ENCODE measurements at places on chromosomes 11 and 22.

- no peak for DNase-seq
Measured at GRCh38 chr11:12362857-12363256, 14.5 kb upstream of the PARVA start.

DNA sequence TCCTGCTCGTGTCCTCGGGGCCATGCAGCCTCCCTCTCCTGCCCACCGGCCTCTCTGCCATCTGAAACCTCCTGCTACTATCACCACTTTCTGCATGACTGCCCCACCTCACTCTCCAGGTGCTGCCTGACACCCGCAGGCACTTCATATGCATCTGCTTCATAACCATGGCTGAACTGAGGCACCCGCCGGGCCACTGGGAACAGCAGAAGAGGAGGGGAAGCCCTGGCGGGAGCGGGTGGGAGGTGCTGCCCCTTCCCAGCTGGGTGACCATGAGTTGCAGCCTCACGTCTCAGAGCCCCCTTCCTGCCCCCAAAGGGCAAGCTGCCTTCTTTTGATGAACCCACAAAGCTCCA, 21.7 kb upstream of the PICK1 start:
- no peak for DNase-seq

- DNase-seq: no peak
Measured at GRCh38 chr11:77883775-77884174, 62.8 kb downstream of the AAMDC start.

GRCh38 chr11:92314499-92314898, 89.9 kb downstream of the FAT3 start:
- DNase-seq: no peak

- peak; percentile 11 for DNase-seq
Measured at GRCh38 chr11:128055576-128056217, 531.7 kb downstream of the ETS1 start.

GRCh38 chr11:36361901-36362391, 65.9 kb downstream of the PRR5L start:
- DNase-seq: peak; percentile 45

DNA sequence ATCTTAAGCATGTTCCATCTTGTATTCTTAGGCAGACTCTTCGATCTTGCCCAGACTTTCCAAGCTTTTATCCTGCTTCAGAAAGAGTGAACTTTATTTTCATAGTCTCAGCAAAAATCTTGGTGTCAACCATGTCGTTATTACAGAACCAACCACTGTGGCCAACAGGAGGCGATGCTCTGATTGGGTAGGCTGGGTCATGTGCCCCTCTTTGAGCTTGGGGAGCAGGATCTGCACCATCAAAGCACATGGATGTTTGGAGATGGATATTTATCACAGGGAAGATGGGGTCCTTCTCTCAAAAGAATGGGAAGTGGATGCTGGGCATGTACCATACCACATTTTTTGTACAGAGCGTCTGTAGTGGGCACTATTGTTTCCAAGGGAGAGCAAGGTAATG, 197.4 kb downstream of the MYO18B start:
- DNase-seq: no peak

DNA sequence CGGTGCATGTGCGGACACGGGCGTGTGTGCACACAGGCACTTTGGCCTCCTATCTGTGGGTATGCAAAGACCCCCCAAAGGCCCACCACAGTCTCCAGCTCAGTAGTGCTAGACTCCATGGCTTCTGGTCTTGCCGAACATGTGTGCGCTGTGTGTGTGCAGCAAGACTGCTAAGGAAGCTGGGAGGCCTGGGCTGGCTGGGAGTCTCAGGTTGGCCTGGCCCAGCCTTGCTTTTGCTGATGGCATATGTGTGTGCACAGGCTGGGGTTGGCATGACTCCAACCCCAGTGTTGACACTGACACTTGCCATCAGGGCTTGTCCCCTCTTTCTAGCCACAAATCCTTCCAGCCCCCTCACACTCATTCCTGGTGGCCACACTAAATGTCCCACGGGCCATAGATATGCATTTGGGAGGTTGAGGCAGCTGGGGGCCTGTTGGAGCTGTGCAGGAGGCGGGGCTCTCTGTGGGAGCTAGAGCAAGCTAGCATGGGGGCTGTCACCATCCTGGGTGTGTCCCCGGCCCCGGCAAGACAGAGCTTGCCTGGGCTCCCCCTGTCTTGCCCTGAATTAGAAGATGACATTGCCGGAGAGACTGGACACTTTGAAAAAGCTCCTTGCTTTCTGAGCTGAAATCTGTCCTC, 60.9 kb upstream of the NECTIN1 start:
- DNase-seq: peak; percentile 20

GRCh38 chr11:73040046-73040445, 102.1 kb downstream of the FCHSD2 start:
- no peak for DNase-seq

DNA sequence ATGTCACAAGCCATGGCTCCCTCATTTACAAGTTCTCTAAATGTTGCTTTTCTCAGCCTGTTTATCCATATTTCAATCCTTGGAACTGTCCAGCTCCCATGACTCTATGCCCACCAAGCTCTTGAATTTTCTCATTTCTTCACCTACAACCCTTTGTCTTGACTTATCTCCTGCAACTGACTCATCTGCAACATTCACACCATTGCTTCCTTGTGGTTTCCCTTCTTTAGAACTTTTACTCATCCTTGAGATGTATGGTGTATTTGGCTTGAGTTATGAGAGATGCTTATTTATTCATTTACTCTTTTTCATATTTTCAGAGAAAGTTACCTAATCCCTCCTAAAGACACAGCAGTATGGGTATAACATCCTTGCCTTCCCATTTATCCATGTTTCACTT, 18.8 kb downstream of the TRIM34 start:
- DNase-seq: no peak

- DNase-seq: no peak
Measured at GRCh38 chr11:34626393-34626792, 5.5 kb downstream of the EHF start.

- DNase-seq: peak; percentile 88
Measured at GRCh38 chr11:76588455-76589325, 81.9 kb downstream of the LRRC32 start.

GRCh38 chr22:40436505-40437431, 66.4 kb downstream of the SGSM3 start:
- DNase-seq: peak; percentile 97
